Pulmonary artery endothelial cell (primary cell): ENCODE measurements at places on chromosomes 5 and 9.

DNA sequence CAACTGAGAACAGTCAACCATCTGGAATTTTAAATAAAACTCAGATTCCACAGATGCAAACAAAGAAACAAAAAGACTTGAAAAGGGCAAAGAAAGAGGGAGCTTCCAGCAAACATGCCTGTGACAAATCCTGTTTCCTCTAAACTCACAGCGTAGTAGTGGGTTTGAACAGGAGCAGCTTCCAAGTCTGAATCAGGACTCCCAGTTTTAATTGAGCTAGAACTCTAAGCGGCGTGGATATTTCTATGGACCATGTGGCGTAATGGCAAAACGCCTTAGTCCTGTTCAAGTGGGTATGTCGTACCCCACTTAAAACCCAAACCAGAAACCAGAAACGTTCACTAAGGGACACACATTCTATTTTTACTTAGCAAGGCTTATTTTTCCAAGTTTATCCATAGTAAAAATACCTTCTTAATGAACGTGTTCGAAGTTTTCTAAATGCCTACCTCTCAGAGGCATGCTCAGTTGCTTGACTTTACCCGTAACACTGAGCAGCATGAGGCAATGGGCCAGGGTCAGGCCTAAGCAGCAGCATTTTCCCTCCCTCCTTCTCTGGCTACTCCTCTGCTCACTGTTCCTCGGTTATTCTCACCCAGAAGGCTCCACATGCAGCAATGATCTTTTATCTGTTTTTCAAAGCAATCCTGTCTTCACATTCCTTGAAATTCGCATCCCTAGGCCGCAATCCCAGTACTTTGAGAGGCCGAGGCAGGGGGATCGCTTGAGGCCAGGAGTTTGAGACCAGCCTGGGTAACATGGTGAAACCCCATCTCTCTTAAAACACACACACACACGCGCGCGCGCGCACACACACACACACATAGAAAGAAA lies 77.9 kb downstream of the FNBP1 start:
- DNase-seq = no peak

DNA sequence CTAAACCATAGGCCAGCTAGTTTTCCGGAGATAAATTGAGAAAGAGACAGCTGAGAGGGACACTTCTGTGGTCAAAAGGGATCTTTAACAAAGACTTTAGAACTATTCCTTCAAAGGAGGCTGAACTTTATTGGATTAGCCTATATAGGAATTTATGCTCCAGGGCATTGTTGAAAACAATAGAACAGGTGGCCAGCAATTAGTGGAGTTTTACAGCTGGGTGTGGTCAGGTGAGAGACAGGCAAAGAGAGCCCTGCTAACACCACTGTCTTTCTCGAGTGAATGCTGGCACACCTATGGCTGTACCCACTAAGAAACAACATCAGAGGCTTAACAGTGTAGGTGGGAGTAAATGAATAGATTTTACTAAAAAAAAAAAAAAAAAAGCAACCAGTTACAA lies 16.7 kb upstream of the TLR4 start:
- DNase-seq = no peak

- no peak for DNase-seq
These were observed 40.2 kb downstream of the RASA1 start for GRCh38 chr5:87307796-87308423.

DNA sequence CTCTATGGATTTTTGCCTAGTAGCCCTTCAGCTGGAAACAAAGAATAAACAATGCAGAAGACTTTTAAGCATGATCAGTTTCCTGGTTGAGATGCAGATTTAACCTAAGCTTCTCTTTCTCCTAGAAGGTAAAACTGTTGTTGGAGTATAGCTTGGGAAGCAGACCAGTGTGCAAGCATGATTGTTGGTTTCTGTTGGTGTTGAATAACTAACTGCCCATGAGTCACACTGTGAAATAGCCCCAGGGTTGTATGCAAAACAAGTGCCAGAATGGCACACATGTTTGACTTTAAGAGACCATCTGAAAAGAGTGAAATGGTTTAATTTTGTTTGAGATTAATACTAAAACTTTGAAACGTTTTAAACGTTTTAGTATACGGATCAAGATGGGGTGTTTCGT lies 227.1 kb downstream of the ARHGEF28 start:
- no peak for DNase-seq

DNA sequence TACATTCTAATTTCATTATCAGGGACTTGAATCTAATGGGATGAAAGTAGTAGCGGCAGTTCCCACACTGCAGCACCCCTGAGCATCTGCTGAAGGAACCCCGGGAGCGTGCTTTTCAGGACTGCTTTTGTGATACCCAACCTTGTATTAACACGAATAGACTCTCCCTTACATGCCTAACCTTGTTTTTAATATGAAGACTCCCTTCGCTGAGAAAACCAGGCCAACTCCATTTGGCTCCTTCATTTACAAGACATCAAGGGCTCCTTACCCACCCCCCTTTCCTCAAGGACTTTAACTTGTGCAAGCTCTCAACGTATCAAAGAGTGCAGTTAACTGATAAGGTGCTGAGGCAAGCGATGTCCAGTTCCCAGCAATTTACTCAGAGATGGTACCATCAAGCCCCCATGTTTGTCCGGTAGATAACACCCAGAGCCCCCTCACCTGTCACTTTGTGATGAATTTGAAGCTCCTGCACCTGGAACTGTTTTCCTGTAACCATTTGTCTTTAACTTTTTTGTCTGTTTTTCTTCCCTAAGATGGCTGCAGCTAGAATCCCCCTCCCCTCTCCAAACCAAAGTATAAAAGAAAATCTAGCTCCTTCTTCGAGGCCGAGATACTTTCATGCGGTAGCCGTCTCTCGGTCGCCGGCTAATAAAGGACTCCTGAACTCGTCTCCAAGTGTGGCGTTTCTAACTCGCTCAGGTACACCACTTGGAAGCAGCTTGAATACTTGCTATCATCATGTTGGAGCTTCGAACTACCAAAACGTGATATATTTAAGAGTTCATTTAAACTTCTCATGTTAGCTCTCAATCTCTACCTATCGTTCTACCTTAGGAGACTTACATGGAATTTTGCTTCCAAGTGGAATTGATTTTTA lies 10.7 kb downstream of the HNRNPH1 start:
- DNase-seq = no peak

DNA sequence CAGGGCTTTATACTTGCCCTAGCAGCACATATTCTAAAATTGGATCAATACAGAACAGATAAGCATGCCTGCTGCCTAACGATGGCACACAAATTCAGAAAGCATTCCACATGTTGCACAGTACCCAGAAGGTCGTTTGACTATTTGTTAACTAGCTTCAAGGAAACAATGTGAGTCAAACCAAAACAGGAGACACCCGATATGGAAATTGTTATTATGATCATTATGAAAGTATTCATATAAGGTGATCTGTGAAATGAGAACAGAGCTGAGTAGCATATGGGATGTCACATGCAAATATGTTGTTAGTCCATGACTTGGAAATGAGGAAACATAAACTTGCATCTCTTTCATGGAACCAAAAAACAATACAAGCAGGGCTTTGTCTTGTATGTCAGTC lies 56.3 kb upstream of the BICD2 start:
- DNase-seq = no peak

GRCh38 chr9:34958411-34958982 lies 412 bp downstream of the PHF24 start:
- DNase-seq = no peak

DNA sequence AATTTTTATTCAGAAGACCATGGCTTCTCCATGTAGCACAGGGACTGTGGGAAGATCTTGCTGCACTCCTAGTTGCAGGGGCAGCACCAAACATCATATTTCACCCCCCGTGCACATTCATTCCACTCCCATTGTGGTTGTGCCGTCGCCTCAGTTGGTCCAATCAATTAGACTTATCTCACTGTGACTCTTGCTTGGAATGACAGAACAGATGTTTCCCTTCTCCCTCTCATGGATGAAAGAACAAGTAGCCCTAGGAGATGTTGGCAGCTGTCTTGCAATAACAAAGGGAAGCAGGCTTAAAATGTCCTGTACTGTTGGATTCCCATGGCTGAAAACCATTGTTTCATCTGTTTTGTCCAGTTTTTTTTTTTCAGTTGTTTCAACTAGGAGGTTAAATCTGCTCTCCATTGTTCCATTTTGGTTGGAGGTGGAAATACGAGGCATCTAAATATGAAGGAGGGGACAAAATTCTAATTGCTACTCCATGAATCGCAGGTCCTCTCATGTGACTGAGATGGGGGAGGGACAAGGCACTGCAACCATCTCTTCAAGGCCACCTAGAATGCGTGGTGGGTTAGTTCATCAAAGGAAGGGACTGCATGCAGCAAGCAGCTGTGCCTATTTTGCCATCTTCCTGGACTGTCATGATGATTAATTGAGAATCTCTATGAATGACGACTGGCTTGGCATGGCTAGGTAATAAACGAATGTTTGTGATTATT lies 214.4 kb downstream of the NSG2 start:
- no peak for DNase-seq

DNA sequence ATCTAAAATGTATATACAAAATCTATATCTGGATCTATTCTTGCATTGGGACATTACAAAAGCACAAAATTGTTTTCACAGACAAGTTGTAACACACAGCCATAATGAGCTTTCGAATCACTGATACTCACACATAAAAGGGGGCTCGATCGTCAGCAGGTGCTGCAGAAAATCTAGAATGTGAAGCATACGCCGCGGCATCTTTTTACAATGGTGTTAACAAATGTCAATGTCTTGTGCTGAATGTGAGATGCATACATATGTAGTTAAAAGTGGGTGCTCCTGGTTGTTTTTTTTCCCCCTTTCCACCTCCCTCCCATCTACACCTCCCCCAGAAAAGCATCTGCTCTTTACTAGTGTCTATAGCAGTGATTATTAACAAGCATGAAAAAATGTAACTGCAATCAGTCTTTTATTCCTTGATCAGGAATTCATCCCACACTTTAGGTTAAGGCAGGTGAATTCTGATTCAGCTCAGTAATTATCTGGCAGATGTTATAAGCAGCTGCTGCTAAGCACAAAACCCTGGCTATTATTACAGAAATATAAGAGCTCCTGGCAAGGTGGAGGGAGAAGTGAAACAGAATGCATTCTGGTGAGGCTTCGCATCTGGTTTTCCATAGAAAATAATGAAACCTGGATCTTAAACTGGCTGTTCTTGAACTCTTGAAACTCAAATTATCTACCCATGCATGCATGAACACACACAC lies 114.1 kb downstream of the MPDZ start:
- no peak for DNase-seq

GRCh38 chr9:135858491-135859185 lies 48.7 kb downstream of the CAMSAP1 start:
- DNase-seq = no peak

- no peak for DNase-seq
These were observed 87.7 kb upstream of the CKMT2 start for GRCh38 chr5:81145329-81145935.

- no peak for DNase-seq
These were observed 819.9 kb upstream of the GRAMD2B start for GRCh38 chr5:125603321-125603720.

- no peak for DNase-seq
These were observed 97.8 kb downstream of the ADAMTS12 start for GRCh38 chr5:33793836-33794549.

DNA sequence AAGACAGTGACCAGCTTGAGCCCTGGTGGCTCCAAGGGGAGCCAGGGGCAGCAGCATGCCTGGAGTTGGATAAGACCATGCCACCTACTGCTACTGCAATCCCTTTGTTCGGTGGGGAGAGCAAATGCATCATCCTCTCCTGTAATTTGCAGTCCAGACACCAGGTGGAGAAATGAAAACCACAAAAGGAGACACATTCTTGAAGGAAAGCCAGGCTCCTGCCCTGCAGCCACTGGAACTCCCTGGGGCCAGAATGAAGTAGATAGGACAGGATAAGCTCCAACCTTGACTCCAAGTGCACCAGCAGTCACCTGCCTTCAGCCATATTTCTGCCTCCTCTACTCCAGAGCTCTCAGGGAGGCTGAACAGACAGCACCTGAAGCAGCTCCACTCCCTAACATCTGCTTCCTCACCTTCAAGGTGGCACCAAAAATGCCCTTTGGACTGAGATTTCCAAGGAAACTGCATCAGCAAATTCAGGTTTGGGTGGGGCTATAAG lies 65.1 kb upstream of the IQGAP2 start:
- no peak for DNase-seq

GRCh38 chr9:116900543-116900942 lies 213.4 kb downstream of the TRIM32 start:
- no peak for DNase-seq

DNA sequence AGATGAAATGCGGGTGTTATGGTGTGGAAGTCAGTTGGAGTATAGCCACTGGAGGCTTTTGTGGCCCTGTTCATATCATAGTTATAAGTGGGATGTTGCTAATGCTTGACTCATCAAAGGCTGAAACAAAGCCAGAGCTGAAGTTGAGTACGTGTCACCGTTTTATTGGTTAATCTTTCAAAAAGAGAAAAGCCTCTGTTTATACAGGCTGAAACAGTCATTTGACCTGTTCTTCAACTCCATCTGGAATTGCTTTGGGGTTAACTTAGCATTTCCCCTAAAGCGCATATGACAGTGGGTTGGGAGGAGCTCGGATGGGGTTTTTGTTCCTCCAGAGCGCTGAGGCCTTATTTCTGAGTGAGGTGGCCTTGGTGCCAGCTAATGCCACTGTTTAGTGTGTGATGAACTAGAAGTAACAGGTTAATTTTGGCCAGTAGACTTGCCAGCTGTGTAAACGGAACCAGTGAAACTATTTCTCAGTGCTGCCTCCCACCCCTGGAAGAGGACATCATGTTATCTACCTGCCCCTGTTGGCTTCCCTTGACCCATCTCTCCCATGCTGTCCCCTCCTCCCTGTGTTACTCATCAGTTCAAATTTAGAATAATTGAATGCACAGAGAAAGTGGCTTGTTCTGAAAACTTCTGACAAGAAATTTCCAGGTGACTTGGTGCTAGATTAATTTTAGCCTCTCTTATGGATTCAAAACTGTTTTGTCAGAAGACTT lies 34.2 kb downstream of the MTAP start:
- peak; percentile 93 for DNase-seq

DNA sequence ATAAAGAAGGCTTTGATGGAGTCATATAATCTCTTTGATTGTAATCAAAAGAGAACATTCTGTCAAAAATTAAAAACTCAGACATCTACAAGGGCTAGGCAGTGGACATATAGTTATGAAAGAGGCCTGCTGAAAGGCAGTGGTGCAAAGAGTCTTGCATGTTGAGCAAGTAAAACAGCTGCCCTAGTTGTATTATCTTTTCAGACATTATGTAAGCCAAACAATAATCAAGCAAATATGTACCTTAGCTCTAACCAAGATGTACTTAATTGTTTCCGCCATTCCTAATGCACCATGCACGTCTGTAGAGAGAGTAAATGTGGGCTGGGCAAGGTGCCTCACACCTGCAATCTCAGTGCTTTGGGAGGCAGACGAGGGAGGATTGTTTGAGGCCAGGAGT lies 14.3 kb downstream of the GAPT start:
- DNase-seq = no peak

- no peak for DNase-seq
These were observed 23.1 kb downstream of the VCAN start for GRCh38 chr5:83494666-83495065.
